RPMI7951 (cell line): ENCODE measurements at places on chromosomes 6 and 20.
A peak's percentile ranks its signal among the peaks of the same experiment; 100 is the strongest.

GRCh38 chr6:36733300-36733699 is 35.7 kb downstream of the RAB44 start:
- no peak for DNase-seq

- DNase-seq, result no peak
Measured at GRCh38 chr6:167557675-167558074, 232.8 kb downstream of the TTLL2 start.

- no peak for DNase-seq
Measured at GRCh38 chr6:99178168-99178567, 171.3 kb downstream of the FAXC start.

GRCh38 chr20:24657196-24657595 is 187.8 kb downstream of the SYNDIG1 start:
- peak; percentile 83 for DNase-seq
